ENCODE measurements at places on chromosomes 4 and X.

DNA sequence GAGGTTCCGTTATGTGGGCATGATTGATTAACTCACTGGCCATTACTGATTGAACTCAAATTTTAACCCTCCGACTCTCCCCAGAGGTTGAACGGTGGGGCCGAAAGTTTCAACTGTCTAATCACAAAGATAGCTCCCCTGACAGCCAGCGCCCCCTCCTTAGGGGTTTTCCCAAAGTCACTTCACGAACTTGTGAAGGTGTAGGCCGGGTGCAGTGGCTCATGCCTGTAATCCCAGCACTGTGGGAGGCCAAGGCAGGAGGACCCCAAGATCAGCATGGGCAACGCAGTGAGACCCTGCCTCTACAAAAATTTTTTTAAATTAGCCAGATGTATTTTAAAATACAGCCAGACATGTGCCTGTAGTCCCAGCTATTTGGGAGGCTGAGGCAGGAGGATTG is 39.8 kb upstream of the RBM47 start:
- DNase-seq: no peak

DNA sequence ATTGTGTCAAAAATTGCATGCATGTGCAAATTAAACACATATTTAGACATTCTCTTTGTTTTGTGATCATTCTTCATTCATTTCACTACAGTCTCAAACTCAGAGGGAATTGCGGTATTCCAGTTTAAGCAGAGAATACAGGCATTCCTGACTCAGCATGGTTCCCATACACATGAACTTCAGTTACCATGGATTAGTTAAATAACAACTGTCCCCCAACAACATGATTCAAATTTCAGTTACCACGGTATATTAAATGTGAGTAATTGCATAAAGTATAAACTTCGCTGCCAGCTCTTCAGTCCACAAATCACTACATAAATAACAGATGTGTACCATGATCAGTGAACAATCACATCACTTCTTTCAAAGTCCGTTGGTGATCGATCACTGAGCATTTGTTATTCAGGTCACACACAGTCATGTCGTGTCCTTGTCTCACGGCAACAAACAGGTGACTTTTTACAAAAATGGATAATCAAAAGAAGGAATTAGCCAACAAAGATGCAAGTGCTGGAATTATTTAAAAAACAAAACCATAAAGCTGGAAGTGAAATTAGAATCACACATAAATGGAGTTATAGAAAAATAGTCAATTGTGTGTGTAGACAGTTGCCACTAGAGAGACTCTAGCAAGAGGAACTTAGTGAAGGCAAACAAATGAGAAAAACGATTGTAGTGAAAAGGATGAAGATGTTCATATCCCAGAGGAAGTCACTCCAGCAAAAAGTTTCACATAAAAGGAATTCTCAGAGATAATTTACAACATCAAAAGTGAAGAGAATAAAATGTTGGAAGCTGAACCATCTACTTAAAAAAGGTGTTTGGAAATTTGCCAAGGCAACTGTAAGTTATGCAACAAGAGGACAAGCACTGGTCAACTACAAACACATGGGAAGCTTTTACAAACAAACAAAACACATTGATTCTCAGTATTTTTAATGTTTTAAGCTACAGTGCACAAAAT is 138.6 kb upstream of the SMARCAD1 start:
- DNase-seq: no peak

- no peak for DNase-seq
Observed at GRCh38 chr4:169018406-169018805, 8.4 kb upstream of the CBR4 start.

GRCh38 chr4:96056346-96056934 is 216.5 kb downstream of the PDHA2 start:
- DNase-seq: no peak

GRCh38 chrX:147602176-147602696 is 309.5 kb upstream of the FMR1 start:
- no peak for DNase-seq

DNA sequence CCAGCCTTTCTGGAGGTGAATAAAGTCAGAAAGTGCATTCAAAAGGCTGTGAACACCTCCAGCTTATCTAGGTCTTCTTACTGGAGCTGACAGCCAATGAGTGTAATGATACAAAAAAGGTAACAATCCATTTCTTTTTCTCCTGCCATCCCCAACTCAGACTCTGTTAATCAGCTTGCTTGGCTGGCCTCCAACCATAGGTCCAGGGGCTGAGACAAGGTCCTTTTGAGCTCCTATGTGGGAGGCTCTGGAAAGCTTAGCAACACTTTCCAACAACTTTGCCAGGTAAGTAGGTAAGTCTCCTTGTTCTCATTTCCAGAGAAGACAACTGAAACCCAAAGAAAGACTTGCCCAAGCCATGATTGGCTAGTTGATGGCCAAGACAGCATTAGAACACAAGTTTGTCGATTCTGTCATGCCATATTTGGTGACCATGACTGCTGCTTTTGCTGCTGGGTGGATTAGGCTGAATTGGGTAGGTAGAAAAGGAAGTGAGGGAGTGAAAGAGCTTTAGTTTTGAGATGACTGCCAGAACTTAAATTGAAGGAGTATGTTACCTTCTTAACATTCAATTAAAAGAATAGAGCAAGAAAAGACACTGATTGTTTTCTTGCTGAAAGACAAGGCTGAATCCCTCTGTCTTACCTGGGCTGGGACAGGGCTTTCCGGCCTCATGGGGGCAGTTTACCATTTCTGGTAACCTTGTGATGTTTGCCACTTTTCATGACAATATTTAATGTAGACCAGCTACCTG is 22.8 kb downstream of the VSIG4 start:
- no peak for DNase-seq

GRCh38 chr4:123477711-123478209 is 81.2 kb downstream of the SPRY1 start:
- no peak for DNase-seq

DNA sequence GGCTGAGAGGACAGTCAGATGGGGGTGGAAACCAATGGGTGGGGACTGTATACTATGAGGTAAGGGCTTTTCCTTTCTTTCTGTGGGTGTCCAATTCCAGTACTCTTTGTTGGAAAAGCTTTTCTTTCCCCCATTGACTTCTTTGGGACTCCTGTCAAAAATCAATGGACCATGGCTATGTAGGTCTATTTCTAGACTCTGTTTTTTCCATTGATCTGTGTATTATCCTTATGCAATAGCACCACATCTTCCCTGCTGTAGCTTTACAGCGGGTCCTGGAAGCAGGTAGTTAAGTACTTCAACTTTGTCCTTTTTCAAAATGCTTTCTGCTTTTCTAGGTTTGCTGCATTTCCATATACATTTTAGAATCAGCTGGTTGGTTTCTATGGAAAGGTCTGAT is 11.8 kb upstream of the CPLX1 start:
- no peak for DNase-seq

DNA sequence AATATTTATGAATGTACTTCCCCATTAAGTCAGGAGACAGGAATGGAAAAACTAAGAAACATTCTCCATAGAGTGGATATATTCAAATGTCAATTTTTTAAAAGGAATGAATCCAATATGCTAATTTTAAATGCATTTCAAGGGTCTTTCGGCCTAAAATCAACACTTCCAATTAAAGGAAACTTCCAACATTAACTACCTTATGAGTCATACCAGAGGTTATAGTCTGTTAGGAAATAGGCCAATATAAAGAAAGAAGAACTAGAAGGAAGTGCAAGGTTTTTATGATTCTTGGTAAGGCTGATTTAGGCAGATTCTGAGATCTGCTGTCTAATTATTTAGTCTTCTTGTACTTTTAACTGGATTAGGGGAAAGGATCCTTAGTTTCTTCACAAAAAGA is 260.1 kb upstream of the EDNRA start:
- DNase-seq: no peak

GRCh38 chr4:178470996-178471784 is 1029.0 kb upstream of the AGA start:
- DNase-seq: no peak

DNA sequence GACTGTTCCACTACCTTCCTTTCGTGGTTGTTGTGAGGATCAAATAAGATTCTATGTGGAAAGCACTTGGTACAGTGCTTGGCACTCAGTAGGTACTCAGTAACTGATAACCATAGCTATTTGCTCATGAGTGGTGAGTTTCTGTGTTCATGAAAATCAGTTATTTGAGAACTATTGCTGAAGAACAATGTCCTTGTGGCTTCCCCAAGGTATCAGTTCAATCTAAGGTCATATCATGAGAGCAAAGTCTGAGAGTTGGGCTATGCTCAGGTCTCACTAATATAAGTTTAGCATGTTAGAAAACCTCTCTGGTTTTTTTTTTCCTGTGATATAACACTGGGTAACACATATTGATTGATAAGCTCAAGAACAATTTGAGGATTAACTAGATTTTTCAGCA is 147.8 kb downstream of the GRIA3 start:
- no peak for DNase-seq

DNA sequence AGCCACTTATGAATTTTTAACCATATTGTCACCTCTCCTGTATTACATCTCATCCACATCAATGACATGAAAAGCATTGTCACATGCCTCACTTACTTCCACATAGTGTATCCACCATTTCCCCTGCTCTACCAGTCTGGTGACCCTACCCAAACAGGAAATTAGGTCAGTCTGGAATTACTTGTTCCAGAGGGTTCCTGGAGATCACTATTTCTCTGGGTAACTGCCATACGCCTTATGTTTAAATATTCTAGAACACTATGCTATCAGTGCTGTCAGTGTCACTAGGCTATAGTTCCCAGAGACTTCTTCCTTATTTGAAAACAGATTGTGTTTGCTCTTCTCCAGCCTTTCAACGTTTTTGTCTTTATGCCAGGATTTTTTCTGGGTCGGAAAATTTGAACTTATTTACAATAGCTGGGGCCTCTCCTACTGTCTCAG is 15.0 kb downstream of the SRPX2 start:
- no peak for DNase-seq

- no peak for DNase-seq
Observed at GRCh38 chr4:42460043-42460442, 62.8 kb downstream of the SHISA3 start.

GRCh38 chrX:18639280-18639679 is 32.6 kb downstream of the RS1 start:
- no peak for DNase-seq

- DNase-seq: no peak
Observed at GRCh38 chr4:126752702-126753101, 880.1 kb upstream of the INTU start.

DNA sequence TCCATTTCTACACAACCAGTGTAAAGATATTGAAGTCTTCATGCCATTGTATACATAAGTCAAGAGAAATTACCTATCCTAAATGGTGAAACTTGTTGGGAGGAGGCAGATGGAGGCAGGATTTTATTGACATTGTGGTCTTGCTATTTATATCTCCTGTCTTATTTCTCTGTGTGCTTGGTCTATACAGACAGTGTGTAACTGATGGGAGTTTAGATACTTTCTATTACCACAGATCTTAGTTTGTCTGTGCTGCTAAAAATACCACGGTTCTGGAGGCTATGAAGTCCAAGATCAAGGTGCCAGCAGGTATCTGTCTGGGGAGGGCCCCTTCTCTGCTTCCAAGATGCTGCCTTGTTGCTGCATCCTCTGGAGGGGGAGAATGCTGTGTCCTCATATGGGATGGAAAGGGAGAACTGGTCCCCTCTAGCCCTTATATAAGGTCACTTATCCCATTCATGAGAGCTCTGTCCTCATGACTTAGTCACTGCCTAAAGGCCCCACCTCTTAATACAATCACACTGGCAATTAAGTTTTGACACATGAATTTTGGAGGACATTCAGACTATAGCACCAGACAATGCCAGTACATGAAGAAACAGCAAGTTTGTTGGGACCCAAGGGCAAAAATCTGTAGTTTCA is 62.4 kb downstream of the SYNPO2 start:
- DNase-seq: no peak

DNA sequence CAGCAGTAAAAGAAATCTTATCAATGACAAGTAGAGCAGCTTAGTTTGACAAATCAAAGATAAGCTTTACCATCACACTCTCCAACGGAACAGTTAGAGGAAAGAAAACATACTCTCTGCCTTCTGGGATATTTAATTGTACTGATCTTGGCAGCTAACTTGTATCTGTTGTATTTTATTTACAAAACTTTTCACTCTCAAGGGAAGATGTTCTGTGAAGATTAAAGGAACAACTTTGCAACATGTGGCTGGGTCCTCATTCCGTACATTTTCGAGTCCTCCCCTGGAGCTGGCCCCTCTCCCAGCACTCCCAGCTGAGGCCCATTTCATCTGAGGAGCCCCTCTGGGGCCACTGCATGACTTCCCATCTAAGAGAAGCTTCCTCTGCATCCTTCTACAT is 74.4 kb downstream of the RPS3A start:
- DNase-seq: no peak

GRCh38 chr4:77819404-77819842 is 255 bp upstream of the CNOT6L start:
- DNase-seq: peak; percentile 97

GRCh38 chrX:55767100-55767499 is 49.6 kb downstream of the RRAGB start:
- DNase-seq: no peak

All from spleen (tissue), 13 donors.